ENCODE measurements at places on chromosomes 1 and 21.

DNA sequence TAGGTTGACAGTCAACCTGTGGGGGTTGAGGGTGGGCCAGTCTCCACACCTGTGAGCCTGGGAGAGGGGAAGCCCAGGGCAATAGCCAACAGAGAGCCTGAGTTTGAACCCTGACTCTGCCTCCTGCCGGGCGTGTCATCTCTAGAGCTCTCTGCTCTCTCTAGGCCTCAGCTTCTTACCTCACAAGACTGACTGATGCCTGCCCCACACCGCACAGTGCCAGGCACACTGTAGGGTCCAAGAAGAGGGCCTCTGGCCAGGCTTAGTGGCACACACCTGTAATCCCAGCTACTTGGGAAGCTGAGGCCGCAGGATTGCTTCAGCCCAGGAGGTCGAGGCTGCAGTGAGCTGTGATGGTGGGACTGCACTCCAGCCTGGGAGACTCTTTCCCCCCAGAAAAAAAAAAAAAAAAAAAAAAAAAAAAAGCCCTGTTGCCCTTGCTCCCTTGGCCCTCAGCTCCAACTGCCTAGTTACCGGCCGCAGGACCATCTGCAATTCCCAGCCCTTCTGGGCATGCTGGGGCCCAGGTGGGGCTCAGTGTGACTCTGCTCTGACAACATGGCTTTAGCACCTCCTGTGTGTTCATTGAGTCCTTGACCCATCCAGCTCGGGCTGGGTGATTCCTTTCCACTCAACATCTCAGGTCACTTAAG is 25.1 kb downstream of the GRHL3 start:
- no peak for DNase-seq

DNA sequence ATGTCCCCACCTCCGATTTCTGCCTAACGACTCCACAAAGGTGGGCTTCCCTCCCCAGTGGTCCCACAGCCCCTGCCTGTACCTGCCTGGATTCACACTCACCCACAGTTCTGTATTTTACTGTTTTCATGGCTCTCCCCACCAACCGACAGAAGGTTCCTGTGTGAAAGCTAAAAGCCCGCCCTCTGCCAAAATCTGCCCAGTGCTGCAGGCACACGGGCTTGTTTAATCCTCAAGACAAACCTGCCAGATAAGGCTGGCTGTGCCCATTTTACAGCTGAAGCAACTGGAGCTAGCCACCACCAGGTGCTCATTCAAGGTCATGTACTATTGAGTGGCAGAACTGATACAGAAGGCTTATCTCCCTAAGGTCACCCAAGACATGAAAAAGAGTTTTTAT is 114.5 kb downstream of the HIVEP3 start:
- DNase-seq, result no peak

GRCh38 chr1:15424146-15424667 is 14.0 kb upstream of the CTRC start:
- no peak for DNase-seq

DNA sequence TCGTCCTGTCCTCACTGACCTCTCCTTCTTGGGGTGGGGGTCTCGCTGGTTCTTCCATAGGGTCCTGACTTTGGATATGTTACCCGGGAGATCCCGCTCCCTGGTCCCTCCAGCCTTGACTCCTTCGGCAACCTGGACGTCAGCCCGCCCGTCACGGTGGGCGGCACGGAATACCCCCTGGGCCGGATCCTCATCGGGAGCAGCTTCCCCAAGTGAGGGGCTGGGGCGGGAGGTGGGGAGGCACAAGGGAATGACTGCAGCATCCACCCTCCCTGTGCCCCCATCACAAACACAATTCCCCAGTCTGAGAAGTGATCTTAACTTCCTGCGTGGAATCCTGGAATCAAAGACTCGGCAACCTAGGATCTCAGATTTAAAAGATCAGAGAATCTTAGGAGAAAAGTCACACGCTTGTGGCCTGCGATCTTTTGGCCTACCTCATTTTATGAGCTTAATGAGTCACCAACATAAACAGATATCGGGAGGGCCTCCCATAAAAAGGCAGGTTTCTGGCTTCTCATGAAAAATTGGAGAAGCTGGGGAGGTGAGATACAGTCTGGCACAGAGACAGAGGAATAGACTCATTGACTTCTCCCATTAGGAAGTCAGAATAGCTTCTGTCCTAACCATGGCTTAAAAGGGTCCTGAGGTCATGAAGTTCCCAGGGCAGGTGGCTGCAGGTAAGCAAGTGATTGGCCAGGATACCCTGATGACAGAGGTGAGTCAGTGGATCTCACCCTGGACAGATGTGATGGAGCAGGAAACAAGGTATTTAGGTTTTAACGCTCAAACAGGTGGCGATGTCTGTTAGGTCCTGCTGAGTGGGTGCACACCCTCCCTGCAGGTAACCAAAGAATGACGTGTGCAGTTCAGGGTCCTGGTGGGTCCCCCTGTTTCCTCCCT is 15.9 kb upstream of the PADI3 start:
- DNase-seq, result no peak

DNA sequence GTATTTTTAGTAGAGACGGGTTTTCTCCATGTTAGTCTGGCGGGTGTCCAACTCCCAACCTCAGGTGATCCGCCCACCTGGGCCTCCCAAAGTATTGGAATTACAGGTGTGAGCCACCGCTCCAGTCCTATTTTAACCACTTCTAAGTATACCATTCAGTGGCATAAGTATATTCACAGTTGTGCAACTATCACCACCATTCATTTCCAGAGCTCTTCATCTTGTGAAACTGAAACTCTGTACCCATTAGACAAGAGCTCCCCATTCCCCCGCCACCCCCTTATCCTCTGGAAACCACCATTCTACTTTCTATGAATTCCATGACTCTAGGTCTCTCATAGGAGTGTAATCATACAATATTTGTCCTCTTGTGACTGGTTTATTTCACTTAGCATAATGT is 40.2 kb upstream of the CAMTA1 start:
- DNase-seq, result no peak

DNA sequence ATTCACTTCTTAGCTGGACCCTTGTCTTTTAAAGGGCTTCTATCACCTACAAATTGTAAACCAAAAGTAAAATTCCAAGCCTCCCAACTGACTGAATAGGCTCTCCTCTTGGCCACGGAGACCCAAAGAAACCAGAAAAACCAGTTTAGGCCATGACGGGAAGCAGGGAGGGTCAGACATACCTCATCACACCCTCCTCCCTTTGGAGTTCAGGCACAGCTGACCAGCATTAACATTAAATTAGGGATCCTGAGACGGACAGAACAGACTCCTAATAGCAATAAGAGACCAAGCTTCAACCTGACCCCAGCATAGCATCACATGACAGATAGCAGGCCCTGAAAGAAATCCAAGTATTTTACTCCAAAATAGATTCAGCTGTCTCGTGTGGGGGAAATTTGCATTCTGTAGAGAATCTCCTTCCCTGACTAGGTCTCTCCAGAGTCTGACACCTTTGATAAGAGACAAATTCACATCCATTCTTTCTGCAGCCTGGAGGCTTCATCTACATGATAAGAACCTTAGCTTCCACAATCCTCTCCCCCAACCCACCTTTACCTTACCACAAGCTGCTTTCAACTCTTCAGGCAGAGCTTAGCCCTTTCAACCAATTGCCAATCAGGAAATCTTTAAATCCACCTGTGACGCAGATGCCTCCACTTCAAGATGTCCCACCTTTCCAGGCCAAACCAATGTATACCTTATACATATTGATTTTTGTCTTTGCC is 177.1 kb upstream of the RAB4A start:
- DNase-seq, result no peak

DNA sequence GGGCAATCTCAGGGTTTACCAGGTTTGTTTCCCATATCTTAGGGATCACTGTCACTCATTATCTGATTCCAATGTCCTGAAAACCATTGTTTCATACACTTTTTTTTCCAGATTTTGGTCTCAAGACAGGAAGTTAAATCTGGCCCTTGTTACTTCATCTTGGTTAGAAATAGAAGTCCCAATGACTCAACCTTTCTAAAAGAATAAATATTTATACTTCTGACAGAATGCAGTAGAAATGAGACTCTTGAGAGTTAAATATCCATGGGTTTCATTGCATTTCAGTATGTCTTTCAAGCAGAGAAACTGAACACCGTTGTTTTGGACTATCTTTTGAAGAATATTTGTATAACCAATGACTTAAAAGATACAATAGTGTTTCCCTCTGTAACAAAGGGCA is 19.8 kb upstream of the VCAM1 start:
- no peak for DNase-seq

GRCh38 chr1:224559981-224560728 is 56.0 kb upstream of the CNIH3 start:
- DNase-seq, result no peak

DNA sequence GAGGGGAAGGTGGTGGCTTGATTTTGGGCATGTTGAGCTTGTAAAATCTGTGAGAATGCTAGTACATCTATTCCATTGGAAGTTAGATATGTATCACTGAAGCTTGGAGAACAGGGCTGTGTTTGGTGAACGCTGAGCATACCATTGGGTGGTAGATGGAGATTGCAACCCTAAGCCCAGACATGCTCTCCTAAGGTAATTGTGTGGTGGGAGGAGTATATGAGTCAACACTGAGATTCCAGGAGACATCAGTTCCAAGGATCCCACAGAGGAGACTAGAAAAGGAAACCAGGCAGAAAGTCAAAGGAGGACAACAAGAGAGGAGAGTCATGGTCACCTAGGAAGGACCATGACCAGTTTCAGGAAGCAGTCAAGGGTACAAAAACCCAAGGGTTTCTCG is 60.4 kb downstream of the KIF21B start:
- no peak for DNase-seq

Data from esophagus squamous epithelium (tissue), 5 donors.